ENCODE measurements at places on chromosomes 1 and 21.

GRCh38 chr1:223483511-223483910, 90.3 kb downstream of the CCDC185 start:
- no peaks in the 10 kb centered on the region for H3K36me3 ChIP-seq

DNA sequence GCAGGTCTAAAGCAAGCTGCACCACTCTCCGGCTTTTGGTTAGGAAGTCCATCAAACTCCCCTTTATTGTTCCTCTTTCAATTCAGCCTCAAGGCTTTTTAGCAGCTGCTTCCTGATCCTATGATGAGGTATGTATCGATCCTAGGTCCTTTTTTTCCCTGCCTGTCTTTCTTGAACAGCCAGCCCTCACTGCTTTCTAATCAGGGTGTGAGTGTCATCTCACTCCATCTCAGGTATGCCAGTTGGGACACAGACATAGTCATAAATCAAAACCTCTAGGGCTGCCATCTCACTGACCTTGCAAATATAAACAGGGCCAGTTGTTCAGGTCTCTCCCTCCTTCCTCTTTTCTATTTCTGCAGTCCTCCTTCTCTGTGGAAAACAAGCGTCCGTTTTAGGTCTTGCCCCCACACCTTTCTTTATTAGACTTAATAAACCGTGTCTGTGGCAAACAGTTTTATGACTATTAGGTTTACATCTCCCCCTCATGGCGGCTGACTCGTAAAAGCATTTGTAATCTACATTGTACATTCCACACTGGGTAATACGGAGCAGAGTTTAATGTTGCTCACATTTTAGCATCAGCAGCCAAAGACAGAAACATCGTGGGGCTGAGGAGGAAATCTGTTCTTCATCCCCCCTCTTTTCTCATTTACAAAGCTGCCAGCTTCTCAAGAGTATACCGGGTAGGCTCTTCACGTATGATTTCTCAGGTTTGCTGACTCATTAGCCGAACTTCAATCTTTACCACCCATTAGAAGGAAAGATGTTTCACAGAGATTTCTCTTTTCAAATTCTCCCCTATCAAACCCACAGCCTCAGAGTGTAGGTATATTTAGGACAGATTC, 11.6 kb downstream of the STYXL2 start:
- peaks cover 3% of the 10 kb centered on the region for H3K36me3 ChIP-seq
- no peaks in the 10 kb centered on the region for H3K27me3 ChIP-seq
- DNase-seq, result no peak
- H3K27ac ChIP-seq, result no peak overlapping the region
- peaks cover 29% of the 10 kb centered on the region for H3K4me1 ChIP-seq
- H3K4me3 ChIP-seq, result no peak overlapping the region

DNA sequence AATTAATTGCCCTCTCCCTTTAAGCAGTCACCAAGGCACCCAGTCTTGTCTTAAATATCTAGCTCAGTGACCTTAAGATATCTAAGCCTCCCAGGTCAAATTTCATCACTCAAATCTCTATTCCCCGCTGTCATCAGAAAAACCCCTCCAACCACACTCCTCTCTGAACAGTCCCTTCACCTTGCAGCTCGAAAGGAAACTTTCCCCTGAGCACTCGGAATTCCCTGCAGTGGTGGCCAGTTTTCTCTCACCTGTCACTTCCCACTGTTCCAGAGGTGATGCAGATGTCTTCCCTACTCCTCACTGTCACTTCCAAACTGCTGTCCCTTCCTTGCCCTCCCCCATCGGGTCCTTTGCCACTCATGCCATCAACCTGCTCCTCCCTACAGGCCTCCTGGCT, 15.3 kb upstream of the SSX2IP start:
- DNase-seq, result no peak
- H3K4me1 ChIP-seq, result no peaks in the 10 kb centered on the region
- H3K4me3 ChIP-seq, result no peak overlapping the region
- no peak overlapping the region for H3K27ac ChIP-seq
- peaks cover 23% of the 10 kb centered on the region for H3K27me3 ChIP-seq
- no peaks in the 10 kb centered on the region for H3K36me3 ChIP-seq

- H3K4me3 ChIP-seq, result no peak overlapping the region
- H3K36me3 ChIP-seq, result no peaks in the 10 kb centered on the region
- H3K4me1 ChIP-seq, result no peaks in the 10 kb centered on the region
- DNase-seq, result no peak
- H3K27ac ChIP-seq, result no peak overlapping the region
Measured at GRCh38 chr1:37354876-37355650, 119.3 kb upstream of the ZC3H12A start.

GRCh38 chr21:37380349-37381323, 14.1 kb downstream of the DYRK1A start:
- no peak overlapping the region for H3K27ac ChIP-seq
- peaks cover 72% of the 10 kb centered on the region for H3K4me1 ChIP-seq
- peaks cover 42% of the 10 kb centered on the region for H3K36me3 ChIP-seq
- H3K4me3 ChIP-seq, result no peak overlapping the region
